ENCODE measurements at places on chromosomes 2 and 18.

DNA sequence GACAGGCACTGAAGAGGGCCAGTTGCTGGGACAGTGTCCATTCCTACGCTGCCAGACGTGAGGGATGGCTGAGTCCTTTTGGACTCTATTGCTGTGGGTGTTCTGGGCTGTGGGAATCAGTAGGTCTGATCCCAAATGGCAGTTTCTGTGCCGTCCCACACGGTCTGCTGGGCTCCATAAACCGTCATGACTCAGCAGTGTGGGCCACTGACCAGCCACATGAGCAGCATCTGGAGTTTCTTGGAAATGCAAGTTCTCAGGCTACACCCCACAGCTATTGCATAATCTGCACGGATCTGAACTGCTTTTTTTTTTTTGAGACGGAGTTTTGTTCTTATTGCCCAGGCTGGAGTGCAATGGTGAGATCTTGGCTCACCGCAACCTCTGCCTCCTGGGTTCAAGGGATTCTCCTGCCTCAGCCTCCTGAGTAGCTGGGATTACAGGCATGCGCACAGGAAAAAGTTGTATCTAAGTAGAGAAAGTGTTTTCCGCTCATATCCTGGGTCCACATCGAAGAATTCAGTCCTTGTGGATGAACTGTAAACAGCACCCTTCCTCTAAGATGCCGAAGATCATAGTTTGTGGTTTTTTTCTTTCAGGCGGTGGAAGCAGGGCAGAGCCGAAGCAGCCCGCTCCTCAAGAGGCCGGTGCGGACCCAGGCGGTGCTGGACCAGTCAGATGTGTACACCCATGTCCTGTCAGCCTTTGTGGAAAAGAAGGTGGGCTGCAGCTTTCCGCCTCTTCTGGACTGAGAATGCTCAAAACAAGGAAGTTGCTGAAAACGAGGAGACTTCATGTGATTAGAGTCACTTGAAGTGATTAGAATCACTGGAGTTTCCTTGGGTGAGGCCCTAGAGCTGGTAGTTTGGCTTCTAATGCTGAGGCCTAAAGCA lies 25.5 kb downstream of the RMC1 start:
- DNase-seq: no peak

DNA sequence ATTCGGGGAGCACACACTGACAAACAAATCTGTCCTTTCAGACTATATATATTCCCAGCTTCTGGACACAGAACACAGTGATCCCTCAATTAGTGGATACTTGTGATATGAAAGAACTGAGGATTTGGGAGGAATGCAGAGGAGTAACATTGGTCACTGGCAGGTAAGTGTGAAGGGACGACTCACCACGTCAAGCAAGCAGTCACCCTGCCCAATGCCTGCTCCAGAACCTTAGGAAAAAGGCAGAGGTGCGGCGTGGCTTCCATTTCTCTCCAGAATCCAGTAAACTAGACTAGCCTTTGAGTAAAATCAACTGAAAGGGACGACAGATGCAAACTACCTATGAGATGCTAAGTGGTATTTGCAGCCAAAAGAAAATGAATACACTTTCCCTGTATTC lies 1.1 kb downstream of the CCDC93 start:
- no peak for DNase-seq

- no peak for DNase-seq
These were observed 290.9 kb upstream of the HDAC4 start for GRCh38 chr2:239691720-239692119.

DNA sequence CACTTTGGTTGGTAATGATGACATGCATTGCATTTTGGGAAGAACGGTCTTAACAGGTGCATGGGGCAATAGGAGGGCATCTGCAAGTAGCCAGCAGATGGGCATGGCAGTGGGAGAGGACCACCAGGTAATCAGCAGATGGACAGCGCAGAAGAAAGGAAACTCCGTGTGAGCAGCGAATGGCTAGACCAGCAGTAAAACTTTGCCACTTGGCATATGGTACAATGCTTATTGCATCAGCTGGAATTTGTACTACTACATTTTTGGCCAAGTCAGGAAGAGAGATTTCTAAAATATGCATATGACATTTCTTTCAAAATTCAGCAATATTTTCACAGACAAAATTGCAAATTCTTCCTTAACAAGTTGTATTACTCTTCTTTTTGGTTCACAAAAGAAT lies 768.5 kb downstream of the LRP1B start:
- no peak for DNase-seq

GRCh38 chr18:47788621-47789020 lies 141.8 kb downstream of the SMAD2 start:
- no peak for DNase-seq

DNA sequence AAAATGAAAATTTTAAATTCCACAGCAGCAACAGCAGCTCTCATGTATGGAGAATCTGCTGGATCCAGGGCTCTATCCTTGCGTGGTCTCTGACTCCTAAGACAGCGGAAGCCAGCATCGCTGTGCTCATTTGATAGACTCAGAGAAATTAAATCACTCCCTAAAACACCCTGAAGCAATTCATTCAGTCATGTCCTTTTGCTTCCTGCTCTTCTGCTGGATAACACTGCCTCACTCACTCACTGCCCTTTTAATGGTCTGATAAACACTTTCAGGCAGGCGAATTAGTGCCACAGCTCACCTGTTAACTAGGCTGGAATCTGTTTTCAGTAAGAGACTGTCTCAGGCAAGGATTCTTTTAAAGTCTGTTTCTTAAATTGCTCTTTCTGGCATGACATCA lies 10.0 kb downstream of the WIPF1 start:
- DNase-seq: no peak

DNA sequence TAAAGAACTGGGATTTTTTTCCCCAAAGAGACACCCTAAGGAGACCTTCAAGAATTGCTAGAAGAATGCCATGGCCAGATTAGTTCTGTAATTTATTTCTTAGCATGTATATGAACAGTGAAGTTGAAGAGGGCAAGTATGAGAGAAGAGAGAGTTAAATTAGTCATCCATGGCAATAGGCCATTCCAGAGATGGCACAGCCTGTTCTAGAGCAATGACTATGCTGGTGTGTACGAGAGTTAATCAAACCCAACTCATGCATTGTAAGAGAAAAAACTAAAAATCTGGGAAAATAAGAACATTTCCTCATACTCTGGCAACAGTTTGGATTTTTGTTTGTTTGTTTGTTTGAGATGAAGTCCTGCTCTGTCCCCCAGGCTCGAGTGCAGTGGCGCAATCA lies 112.1 kb upstream of the PIK3C3 start:
- DNase-seq: no peak

- DNase-seq: no peak
These were observed 53.0 kb upstream of the LRP2 start for GRCh38 chr2:169415233-169415748.

DNA sequence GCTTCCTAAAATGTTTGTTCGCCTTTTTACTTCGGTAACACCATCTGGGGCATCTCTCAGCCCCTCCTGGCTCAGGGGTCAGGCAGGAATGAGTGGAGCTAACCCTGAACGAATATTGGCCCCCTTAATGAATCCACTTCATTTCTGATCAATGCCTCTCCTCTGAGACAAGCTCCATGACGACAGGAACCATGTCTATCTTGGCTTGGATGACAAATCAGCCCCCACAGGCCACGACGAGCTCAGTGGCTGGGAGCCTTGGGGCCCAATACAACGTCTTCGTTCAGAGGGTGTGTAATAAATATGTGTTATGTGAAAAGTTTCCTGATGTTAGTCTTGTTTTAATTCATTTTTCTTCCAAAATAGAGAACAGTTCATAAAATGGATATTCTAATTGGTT lies 133.0 kb downstream of the COL6A3 start:
- no peak for DNase-seq

DNA sequence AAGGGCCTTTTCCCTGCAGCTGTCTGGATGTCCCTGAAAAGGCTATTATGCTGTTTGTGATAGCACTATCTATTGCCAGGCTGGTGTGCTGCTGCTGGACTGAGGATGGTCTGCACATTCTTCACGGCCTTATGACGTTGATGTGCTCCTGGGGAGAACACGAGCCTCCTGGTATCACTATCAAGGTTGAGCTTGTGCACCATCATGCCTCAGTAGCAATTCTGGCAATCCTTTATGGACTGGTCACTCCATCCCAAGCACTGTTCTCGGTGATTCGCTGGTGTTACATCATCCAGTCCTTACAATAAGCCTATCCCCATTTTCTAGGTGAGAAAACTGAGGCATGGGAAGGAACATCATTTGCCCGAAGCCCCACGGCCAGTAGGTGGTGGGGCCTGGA lies 18.2 kb upstream of the CCBE1 start:
- DNase-seq: no peak

Data from effector memory CD4-positive, alpha-beta T cell (primary cell).